ENCODE measurements at places on chromosomes 5 and 9.

DNA sequence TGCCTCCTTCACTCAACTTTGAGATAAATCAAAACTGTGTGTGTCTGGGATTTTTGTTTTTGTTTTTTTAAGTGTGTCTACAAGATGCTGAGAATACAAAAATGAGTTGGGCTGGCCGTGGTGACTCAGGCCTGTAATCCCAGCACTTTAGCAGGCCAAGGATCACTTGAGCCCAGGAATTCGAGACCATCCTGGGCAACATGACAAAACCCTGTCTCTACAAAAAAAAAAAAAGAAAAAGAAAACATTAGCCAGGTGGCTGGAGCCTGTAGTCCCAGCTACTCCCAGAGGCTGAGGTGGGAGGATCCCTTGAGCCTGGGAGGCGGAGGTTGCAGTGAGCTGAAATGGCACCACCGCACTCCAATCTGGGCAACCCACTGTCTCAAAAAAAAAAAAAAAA is 21.0 kb downstream of the HNRNPK start:
- DNase-seq: no peak

- no peak for DNase-seq
Observed at GRCh38 chr5:8767746-8768145, 778.1 kb downstream of the SEMA5A start.

DNA sequence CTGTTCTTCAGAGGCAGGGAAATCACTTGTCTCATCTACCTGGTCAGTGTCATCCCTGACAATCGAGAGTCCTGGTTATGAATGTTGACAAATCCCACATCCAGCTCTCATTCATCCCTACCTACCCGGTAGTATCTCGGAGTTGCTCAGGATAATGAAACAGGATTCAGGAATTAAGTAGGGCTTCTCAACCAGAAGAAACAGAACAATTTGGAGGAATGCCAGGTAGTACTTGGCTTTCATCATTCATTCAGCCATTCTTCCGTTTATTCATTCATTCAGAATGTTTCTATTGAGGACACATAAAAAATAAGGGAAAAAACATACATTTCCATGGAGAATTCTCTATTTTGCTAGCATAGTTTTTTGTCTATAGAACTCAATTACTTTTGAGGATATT is 195.0 kb downstream of the ARHGEF28 start:
- DNase-seq: no peak

- no peak for DNase-seq
Observed at GRCh38 chr5:153157156-153157555, 333.3 kb upstream of the GRIA1 start.

DNA sequence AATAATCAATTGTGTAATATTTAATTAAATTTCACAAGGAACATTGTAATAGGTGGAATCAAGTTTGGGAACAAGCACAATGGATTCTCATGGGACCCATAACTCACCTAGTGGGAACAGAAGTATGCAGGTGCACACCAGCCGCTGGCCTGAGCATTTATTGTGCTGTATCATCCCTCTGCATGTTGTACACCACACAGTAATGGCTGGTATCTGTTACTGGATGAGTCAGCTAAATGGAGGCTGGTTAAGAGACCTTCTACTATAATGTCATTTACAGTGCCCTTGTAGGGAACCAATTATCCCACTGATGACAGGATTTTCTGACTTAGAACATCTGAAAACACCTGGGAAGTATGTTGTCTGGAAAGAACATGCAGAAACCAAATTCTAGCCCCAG is 3.2 kb upstream of the MAP3K1 start:
- DNase-seq: no peak

DNA sequence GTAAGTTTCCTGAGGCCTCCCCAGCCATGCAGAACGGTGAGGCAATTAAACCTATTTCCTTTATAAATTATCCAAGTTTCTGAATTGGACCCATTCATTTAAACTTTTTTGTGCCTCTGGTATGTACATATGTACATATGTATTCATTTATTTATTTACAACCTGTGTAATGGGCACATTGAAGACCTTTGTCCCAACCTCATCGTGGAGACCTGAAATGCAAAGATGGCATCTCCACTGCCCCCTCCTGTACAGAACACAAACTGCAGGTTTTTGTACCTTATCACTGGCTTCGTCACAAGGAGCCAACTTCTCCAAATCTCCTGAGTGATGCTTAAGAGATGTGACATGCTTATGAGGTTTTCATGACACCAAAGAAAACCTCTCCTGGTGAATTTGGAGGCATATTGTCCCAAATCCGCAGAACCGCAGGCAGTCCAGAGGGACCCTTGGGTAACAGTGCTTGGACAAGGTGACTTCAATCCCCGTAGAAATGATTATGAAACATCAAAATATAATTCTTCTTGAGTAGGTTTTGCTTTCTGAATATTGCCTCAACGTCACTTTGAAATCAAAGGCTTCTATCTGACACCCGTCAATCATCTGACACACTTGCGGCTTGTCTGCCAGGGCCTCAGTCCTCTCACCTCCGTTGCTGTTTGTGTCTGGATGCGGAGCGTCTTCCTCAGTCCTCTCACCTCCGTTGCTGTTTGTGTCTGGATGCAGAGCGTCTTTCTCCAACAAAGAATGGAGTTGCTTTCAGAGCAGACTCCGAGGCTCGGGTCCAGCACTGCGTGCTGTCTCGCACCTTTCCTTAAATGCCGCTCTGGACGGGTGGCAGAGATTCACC is 135.0 kb upstream of the IRX4 start:
- peak; percentile 34 for DNase-seq

- DNase-seq: no peak
Observed at GRCh38 chr9:114905170-114905940, 25.0 kb downstream of the TNFSF8 start.

DNA sequence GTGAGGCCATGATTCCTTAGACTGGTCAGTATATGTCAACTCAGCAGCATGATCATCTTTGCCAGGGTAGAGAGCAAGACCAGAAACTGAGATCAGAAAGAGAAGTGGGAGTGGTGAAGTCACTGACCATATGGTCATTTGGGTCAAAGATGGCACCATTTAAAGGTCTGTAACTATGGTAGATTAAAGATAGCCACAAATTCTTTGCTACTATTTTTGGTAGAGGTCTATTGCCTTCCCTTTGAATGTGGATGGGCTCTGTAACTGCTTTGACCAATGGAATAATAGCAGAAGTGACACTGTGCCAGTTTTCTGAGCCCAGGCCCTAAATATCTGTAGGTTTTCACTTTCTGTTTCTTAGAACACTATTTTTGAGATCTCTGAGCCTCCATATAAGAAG is 117.6 kb downstream of the PCSK1 start:
- DNase-seq: no peak

DNA sequence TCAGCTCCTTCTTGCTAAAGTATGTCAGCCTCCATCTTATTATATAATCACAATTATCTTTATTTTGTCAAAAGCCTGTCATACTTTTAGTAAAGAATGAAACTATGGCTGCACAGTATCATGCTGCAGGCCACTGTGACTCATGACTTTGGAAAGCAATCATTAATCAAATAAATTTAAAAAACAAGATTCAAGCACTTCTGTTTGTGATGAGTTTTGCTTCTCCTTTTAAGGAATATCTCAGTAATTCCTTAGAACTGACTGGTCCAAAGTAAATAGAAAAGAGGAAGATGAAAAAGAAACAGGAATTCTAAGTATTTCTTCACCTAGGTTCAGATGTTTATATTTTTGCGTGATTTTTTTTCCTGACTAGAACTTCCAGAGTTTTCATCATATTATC is 83.1 kb downstream of the EDIL3 start:
- DNase-seq: no peak

GRCh38 chr5:142587354-142587965 is 98.4 kb downstream of the FGF1 start:
- no peak for DNase-seq

GRCh38 chr5:60287174-60287771 is 393.7 kb upstream of the PDE4D start:
- no peak for DNase-seq

Data from activated naive CD4-positive, alpha-beta T cell treated with anti-CD3 and anti-CD28 coated beads, Interleukin-2, amount 50 U/mL, for 72 hours (primary cell).